ENCODE measurements at places on chromosomes 7 and 10.

DNA sequence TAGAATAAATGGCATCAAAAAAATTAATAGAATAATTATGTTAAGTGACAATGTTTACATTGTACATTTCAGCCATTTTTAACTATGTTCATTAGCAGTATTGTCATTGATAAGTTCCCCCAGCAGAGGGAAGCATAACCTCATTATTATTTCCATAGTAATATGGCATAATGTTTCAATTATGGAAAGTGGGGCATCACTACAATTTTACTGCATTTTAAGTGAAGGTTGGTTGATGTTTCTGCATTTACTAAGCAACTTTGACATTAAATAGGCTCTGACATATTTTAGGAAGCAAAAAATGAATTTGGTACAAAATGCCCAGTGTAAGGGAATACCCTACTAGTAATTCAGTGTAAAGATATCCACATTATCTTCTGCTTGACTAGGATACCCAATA lies 218.3 kb downstream of the SEMA3A start:
- DNase-seq, result peak; percentile 4

- DNase-seq, result no peak
Measured at GRCh38 chr7:117323851-117324711, 1.2 kb upstream of the WNT2 start.

GRCh38 chr7:128954830-128955802 lies 17.4 kb downstream of the IRF5 start:
- DNase-seq, result no peak

- DNase-seq, result peak; percentile 41
Measured at GRCh38 chr10:123135415-123136141, at the start of gene HMX3. TSS of gene HMX3 (plus strand) at chr10:123135970. CDS start at chr10:123136051, 81 bp downstream.

DNA sequence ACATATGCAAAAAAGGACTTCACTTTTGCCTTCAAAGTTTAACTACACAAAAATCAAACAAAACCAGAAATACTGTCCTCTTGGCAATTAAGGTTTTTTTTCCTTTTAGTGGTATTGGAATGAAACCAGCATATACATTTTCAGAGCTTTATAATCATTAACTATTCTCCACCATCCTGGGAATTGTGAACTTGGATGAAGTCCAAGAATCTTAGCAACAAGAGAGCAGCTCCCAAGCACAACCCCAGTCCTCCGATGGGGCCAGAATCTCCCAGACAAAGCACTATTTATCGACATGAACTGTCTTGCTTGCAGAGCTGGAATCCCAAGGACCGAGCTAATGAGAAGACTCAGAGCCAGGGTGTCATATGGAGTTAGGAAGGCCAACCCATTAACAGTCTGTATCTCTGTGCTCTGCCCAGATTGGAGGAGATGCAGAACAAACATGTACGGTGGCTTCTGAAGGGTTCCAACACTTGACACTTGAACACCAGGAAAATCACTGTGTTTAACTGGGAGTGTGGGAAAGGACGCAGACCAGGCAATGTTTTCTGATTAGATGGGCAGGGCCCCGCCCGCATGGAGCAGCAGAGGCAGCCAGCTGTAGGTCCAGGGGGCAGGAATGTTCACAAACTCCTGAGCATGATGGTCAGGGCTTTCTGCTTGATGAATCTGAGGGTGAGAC lies 35.5 kb downstream of the PPP1R3C start:
- DNase-seq, result no peak

DNA sequence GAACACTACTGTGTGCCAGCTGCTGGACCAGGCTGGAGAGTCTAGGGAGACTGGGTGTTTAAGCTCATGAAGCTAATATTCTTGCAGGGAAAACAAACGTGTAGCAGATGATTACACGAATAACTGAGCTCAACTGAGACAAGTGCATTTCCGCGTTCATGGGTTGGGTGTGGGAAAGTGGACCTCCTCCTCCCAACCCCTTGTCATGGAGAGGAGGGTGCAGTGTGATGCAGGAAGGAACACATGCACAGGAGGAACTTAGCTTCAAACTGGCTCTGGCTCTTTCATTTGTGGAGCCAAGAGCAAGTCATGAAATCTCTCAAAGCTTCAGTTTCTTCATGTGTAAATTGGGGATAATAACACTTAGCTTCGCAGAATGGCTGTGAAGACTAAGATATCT lies 204.3 kb downstream of the ARHGAP12 start:
- DNase-seq, result no peak

DNA sequence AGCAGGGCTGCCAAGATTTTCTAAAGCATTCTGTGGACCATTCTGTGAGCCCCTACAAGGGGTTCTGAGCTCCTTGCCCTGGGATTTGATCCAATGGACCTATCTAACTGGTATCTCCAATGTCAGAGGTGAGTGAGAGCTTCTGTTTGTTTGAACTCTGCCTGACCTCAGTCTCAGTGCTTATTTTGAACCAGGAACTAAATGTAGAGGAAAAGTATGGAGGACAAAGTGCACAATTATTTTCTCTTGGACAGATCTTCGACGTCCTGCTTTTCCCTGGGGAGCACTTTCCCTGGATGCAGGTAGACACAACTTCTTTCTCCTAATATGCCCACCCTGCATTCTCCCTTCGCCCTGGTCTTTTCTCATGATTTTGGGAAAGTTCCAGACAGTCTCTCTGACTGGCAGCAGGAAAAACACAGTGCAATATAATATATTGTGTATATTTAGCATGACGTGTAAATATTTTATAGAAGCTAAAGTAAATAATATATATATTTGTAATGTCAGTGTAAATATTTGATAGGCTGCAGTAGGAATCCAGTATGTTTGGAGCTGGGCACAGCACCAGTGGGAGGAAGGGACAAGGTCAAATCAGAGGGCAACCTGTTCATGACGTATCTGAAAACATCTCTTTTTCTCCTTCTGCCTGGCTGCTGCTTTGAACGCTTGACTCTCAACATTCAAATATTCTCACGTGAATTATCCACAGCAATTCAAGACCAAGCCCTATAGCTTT lies 184.0 kb upstream of the LYZL1 start:
- no peak for DNase-seq

- DNase-seq, result no peak
Measured at GRCh38 chr7:132161976-132162375, 414.3 kb downstream of the PLXNA4 start.

DNA sequence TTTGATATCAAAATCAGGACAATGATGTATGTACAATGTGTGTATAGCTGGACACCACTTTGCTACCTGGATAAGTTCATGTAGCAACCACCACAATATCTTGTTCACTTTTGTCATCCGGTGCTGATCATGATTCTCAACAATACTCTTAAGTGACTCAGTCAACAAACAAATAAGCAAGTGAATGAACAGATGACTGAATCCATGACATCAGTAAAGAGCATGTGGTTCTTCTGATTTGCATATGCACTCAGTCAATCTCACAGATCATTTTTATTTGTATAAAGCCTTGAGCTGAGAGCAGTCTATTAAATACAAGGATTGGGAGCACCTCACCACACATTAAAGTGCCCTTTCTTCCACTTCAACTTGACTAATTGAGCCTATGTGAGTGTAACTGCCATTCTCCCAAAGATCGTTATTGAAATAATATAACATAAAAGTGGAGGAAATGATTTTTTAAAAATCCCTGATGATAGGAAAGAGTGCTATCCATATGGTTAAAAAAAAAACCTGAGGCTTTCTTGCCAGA lies 69.5 kb downstream of the NPSR1 start:
- no peak for DNase-seq

- no peak for DNase-seq
Measured at GRCh38 chr10:3659203-3659917, 125.6 kb downstream of the KLF6 start.

DNA sequence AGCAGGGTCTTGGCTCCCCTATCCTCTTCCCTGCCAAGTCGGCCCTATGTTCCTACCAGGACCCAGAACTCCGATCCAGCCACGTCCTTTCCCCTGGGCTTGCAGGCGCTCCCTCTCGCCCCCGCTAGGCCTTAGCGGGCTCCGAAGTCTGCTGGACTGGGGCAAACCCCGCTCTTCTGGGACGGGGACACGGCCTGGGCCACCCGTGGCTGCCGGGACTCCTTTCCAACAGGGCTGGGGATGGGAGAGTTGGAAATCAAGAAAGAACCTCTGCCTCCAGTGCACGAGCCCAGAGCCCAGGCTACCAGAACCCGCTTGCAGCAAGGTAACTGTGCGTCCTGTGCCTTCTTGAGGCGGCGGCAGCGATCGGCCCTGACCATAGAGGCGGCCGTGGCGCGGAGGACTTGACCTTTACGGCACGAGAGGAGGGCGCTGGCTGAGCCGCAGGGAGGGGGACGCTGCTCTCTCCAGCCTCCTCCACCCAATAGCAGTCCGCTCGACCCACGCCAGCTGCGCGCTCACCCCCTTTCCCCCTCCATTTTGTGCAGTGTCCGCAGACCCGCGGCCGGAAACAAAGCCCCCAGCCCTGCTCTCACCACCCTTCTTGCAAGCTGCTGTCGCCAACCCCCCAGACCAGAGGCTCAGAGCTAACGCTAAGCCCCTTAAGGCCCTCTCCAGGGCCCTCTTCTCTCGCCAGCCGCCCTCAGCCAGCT lies 7.0 kb upstream of the HOXA11 start:
- DNase-seq, result no peak

DNA sequence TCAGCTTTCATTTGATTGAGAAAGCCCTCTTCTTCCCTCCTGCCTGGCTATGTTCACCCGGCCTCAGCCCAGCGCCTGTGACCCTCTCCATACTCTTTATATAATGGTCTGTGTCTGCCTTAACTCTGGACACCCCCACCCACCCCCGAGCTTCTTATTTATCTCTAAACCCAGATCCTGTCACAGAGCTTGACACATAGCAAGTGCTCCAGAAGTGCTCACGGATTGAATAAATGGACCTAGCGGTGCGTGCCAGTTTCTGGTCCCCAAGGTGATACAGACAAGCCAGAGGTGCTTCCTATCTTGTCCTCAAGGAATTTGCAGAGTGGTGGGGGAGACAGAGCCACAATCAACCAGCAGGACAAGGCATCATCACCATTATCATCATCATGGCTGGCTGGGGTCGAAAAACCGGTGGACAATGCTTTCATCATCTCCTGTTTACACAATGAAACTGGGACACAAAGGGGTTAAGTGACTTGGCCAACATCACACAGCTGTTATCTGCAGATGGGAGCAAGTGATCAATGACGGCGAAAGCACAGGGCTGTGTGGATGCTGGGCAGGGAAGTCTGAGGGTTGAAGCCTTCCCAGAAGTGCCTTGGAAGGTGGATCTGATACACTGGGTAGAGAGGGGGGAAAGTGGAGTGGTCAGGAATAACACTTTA lies 2.2 kb upstream of the LOXL4 start:
- no peak for DNase-seq

- no peak for DNase-seq
Measured at GRCh38 chr10:95837356-95837776, 70.4 kb upstream of the CC2D2B start.

- no peak for DNase-seq
Measured at GRCh38 chr10:78203915-78204818, 170.5 kb downstream of the RPS24 start.

GRCh38 chr7:45106-46090 lies 147.0 kb upstream of the FAM20C start:
- no peak for DNase-seq

DNA sequence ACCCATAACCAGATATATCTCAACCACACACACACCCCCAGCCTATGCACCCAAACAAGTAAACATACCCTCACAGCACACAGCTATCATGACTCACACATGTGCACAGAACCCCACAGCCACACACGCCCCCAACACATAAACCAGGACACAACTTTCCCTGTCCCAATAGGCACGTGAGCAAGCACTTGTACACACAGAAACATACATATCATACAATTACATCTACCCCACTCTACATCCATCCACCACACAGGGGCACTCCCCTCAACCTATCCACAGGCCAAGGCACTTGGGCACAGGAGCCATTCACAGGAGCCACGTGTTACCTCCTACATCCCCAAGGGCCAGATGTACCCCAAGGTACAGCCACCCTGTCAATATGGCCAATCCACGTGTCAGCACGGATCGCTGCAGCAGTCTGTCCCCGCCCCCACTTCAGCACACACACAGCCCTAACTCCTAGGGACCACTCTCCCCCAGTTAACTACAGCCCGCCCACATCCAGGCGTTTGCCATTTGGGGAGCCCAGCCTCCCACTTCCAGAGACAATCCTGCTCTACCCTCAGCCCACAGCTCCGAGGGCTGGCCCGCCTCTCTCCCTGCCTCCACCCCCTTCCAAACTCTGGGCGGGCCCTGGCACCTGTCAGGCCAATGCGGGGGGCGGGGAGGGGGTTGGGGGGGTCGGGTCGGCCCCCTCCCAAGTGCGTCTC lies 163.5 kb downstream of the SH3PXD2A start:
- DNase-seq, result no peak

- DNase-seq, result no peak
Measured at GRCh38 chr7:130893441-130893894, 159.5 kb upstream of the KLF14 start.

DNA sequence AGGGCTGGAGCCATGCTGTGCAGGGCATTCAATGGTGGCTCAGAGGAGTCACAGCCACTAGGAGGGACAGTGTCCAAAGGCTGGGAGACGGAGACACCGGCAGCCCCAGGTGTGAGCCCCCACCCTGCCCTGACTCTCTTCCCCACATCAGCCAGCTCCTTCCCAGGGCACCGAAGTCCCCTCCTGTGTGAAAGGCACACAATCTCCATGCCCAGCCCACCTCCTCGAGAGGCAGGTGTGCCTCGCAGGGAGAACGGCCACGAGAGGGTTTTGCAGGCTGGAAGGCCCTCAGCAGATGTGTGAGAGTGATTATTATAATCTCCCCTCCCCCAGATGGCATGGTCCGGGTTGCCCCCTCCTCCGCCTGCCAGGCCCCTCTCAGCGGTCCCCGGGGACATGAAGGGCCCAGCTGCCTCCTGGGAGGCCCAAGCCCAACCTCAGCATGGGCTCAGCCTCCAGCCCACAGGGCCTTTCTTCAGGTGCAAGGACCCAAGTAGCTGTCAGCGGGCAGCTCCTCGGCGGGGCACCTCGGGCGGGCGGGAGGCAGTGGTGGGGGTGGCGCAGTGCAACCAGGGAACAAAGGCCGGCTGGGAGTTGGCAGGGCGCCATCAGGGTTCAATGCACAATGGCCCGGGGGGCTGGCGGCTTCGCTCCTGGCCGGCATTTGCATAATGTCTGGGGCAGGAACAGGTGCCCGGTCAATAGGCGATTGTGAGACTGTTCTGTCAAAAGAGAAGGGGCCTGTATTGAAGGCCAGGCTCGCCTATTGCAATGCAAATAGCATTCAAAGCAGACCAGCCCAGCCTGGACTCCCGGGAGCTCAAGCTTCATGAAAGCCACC lies 155.3 kb upstream of the ZMIZ1 start:
- DNase-seq, result no peak

GRCh38 chr10:21572578-21572977 lies 38.5 kb downstream of the MLLT10 start:
- DNase-seq, result no peak

DNA sequence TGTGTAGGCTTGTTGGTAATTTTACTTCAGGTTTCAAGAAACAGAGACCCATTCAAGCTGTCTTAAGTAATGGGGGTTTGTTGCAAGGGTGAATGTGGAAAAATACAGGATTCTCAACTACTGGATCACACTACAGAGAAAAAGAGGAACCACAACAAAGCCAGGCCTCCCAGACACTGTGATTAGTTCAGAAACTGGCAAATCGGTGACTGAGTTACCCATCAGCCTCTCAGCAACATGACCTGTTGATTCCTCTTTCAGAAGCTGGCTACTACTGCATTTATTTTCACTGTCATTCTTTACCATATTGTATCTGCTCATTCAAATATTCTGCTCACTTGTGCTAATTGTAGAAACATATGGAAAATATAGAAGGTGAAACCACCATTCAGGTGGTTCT lies 16.0 kb downstream of the CCDC71L start:
- DNase-seq, result no peak
